SW 1271 (cell line): ENCODE measurements at places on chromosomes 2 and 18.

GRCh38 chr2:203812294-203813221, 55.0 kb upstream of the CTLA4 start:
- no peak for DNase-seq

- no peak for DNase-seq
Observed at GRCh38 chr2:43389581-43390466, 163.4 kb upstream of the ZFP36L2 start.

DNA sequence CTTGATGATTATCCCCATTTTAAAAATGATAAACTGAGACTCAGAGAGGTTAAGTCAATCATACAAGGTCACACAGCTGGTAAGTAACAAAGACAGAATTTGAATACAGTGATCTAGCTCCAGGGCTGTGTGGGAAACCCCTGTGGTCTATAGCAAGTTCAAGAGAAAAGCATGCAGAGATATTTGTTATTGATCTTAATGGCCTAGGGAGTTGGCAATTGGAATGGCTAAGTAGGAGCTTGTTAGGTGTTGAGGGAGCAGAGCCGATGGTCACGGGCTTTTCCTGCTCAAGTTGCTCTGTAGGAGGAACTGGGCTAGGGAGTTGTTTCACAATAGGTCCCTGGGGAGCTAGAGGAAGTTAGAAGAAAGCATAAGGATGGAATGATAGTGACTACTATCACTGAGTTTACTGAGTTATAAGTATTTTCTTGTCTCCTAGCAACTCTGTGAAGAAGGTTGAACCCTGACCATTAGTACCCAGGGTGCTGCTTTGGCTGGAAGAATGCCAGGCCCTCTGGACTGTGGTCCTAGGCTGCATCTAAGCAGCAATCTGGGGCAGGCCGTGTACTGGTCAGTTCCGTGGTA, 30.0 kb downstream of the RNF125 start:
- DNase-seq, result no peak

DNA sequence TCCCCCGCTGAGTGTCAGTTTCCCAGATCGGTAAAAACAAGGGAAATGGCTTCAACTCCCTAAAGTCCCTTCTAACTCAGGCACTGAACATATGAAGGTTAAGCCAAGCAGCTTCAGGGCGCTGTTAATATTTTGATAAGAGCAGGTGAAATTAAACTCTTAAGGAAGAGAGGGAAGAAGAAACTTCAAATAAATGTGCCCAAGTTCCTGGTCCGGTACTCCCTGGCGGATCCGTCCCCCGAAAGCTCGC, 564 bp downstream of the TRABD2A start:
- DNase-seq, result no peak

DNA sequence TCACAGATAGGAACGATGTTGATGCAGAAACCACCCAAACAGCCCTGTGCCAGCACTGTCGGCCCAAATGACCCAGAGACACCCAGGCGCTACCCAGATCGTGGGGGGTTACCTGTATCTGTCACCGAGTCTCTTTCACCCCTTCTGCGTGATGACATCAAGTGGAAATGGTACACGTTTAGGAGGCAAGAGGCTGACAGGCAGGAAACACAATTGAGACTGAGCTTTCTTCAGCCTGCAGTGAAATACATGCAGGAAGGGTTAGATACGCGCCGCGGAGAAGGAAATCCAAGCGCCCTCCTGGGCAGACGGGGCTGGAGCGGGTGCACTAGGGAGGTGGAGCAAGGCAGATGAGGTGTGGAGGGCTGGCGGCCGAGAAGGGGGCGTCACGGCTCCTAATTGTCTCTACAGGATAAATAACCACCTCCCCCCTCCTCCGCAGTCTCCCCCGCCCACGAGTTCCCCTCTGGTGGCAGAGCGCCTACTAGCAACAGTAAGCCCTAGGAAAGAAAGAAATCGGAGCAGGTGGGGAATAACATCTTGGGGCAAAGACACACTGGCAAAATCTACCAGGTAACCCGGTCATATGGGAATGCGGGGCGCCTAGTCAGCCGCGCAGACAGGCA, at the start of gene RNF152:
Gene RNF152, minus strand, starts transcription at position 325 of the 626 bp plus-strand sequence. CDS start 76,544 bp downstream, outside the sequence.
- no peak for DNase-seq

DNA sequence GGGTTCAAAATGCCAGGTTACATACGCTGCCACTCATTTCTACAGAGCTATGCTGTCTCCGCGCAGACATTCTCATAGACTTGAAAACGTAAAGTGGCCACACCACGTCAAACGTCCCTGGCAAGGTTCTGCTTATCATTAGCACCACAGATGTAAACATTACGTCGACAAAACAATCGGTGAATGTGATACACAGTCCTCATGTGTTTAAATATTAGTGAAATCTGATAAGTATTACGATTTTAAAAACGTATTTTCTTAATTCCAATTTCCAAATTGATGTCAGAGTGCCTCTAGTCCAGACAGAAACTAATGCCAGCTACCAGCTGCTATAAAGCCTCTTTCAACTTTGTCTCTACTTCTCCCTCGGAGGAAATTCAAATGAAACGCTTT, 1.2 kb downstream of the STK17B start:
- no peak for DNase-seq

DNA sequence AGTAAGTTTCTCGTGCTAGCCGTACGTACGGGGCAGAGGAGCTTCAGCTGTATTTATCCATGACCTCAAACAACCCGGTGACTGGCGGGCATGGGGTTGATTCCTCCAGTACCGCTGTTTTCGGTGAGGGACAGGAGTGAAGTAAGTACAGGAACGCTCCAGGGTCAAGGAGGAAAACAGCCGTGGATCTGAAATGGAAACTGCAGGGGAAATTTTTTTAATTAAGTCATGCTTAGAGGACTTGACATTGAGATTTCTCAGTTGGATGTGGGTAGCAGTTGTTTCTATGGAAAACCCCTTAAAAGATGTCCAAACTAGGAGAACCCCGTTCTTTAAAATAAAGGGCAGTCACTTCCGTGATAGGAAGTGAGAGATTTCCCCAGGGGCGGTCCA, 1.2 kb downstream of the RAB12 start:
- no peak for DNase-seq
